ENCODE measurements at places on chromosomes 6 and 20.

DNA sequence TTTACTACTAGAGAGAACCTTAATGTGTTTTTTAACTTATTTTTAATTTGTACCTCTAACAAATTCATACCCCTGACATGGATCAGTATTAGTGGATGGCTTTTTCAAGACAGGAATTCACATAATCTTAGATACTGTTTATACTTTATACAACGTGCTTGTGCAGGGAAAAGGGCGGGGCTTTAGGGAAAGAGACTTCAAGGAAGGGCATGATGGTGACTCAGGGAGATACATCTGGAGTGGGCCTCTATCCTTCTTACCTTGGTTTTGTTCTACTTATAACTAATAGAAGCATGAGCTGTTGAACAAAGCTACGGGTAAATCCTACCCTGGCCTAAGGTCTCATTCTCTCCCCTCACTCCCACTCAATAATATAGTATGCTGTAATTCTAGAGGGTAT lies 160.8 kb downstream of the C6orf58 start:
- no peak for DNase-seq

DNA sequence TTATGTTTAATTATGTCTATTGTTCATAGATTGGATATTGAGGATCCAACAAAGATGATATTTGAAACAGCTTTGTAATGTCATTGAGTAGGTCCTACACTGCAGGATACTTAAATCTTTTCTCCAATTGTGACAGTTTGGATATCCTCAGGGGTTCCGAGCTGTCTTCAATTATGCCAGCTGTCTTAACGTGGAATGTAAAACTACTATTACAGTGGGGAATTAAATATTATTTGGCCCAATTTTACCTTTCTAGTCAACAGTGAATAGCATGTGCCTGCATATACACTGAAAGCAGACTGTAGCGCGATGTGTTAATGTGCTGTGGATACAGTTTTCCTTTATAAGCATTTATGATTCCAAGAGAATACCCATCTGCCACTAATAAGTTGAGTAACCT lies 156.9 kb downstream of the GRIK2 start:
- DNase-seq, result no peak

DNA sequence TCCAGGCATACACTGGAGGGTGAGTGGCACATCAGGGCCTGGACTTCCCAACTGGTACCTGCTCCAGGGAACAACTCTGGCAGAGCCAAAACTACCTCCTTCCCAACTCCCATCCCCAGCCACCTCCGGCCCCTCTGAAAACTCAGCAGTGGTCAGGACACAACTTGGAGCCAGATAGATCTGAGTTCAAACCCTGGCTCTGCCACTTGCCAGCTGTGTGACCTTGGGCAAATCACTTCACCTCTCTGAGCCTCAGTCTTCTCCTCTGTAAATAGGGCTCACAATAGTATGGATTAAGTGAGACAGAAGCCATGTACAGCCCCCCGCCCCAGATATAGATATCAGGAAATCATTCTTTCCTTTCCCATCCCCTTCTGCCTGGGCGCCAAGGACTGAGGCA lies 10.7 kb downstream of the AHCY start:
- no peak for DNase-seq

GRCh38 chr6:44762496-44762895 lies 375.0 kb downstream of the CDC5L start:
- no peak for DNase-seq

DNA sequence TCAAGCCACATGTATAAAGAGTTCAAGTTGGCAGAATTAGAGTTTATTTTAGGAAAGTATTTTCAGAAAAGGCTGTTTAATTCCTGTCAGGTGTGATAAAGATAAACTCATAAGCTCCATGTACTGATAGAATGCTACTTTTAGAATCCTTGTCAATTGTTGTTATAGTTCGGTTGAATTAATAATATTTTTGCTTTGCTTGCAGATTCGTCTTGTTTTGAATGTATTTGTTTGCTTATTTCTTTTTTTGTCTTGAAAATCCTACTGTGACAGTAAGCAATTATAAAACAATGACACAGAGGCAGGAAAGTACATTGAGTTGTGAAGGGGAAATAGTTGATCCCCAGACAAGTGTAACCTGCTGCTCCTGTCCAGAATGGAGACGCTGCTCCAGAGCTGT lies 333.9 kb upstream of the PLCB4 start:
- DNase-seq, result no peak

DNA sequence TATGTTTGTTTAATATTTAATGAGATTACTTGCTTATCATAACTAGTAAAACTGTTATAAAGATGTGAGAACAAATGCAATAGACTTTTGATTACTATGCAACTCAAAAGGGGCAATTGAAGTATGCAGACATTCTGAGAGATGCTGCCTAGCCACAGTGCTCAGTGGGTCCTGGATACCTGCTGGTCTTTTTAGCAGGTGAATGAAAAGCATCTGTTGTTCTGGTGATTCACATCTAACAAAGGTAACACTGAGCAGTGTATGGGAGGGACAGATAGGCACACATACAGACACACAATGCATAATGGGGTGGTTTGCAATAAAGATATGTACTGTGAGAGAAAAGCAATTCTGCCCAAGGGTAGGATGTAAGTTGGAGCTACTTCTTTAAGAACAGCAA lies 46.9 kb downstream of the OGFRL1 start:
- DNase-seq, result no peak

DNA sequence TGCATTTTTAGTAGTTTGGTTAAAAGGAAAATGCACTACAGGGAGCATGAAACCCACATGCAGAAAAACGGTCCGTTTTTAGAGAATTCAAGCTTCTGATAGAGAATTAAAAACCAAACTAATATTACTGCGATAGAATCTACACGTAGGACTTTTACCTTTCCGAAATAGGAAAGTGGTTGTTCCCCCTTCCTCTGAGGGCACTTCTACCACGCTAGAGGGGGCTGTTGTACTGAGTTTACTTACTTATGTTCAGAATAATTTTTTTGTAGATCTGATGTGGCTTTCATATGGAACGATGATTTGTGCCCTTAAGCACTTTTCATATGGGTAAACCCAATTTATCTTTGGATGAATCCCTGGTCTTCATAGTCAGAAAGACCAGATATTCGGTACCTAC lies 264.3 kb upstream of the PLN start:
- peak; percentile 44 for DNase-seq

DNA sequence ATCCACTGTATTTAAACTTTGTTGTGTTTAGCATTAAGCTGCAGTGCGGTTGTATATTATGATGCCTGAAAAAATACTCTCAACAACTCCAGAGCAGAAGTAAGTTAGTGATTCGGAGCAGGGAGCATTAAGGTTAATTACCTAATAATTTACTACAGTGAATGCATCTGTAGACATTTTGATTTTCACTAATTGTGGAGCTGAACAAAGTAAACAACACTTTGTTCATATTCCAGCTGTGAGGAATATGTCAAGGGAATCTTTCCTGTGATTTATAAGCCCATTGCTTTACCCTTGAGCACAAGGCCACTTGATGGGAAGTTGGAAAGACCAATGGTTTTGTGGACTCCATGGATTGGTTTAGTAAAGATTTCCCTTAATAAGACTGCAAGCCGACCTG lies 77.1 kb downstream of the CBLN4 start:
- no peak for DNase-seq

DNA sequence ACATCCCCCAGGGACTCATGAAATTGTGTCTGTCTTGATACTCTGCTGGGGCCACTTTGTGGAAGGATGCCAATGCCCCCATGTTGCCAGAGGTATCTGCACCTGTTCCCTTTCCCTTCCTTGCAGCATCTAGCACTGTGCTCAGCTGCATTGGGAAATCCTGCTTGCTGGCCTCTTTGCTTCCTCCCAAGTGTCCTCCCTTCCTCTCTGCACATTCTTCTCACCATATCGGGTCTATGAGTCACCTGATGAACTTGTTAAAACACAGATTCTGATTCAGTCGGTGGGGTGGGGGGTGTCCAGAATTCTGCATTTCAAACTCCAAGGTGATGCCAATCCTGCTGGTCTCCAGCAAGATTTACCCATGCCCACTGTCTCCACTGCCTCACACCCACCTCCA lies 467.8 kb downstream of the PTPRT start:
- DNase-seq, result no peak

GRCh38 chr20:11045412-11046175 lies 371.8 kb upstream of the JAG1 start:
- DNase-seq, result no peak

DNA sequence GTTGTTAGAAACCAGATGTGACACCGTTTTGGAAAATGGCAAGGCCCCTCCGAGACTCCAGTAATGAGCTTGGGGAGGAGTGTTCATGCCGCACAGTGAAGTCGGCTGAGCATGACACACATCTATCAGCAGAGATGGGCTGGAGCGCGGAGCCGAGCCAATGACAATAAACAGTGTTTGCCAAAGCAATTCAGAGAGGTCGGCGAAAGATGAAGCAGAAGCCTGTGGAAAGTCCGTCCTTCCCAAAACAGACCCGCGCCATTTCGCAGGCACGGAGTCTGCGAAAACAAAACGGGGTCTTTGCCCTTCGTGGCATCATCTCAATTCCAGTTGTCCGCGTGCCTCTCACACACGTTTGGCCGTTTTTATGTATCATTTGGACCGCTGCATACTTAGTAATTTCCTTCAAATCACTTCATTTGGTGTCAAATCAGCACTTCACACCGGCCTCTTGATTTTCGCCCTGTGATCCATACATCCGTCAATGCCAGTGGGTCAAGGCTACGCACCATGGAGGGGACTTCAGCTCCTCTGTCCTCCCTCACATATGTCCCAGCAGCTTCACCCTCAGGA lies 71.3 kb downstream of the SULF2 start:
- no peak for DNase-seq

DNA sequence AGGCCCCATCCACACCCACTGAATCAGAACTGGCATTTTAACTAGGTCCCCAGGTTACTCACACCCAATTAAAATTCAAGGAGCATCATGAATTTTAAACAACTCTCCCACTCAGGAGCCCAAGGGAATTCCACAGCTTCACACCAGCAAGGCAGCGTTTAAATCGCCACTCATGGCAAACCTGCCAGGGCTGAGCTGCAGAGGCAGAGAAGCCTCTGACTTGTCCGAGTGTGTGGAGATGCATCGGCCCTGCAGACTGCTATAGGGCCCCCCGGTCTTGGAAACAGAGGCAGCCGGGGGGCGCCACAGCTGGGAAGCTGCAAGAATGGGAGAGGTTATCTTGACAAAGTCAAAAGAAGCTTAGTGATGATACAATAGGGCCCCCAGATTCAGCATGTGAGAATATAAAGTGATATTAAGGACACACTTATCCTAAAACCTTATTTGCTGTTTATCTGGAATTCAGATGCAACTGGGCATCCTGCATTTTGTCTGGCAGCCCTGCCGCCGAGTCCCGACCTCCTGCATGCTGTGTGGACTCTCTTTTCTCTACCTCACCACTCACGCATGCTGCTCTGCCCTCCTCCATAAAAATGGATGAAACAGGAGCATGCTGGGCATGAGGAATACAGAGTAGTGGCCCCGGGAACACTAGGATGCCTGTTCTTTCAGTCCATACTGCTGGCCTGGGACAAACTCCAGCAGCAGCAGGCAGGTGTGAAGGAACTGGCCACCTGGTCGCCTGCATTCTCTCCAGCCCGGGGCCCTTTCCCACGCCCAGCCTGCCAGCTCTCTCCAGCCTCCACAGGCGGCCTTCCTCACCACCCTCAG lies 126.1 kb downstream of the PXDC1 start:
- no peak for DNase-seq

DNA sequence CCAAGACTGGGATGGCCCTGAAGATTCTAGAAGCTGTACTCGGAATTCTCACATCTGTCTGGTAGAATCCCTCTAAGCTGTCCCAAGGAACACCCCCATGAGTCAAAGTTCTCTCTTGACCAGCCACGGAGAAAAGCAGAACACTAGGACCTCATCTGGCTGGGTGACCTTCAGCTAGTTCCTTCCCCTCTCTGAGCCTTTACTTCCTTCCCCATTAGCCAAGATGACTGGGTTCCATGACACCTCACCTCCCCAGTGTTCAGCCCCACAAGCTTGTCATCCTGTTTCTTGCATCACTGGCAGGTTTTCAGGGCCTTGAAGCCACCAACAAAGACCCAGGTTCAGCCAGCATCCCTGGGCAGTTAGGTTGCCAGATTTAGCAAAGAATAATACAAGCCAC lies 47.8 kb downstream of the MAFB start:
- no peak for DNase-seq

- DNase-seq, result no peak
Observed at GRCh38 chr6:53333439-53334408, 15.0 kb downstream of the ELOVL5 start.

- no peak for DNase-seq
Observed at GRCh38 chr20:19699180-19699971, 58.7 kb upstream of the RIN2 start.

DNA sequence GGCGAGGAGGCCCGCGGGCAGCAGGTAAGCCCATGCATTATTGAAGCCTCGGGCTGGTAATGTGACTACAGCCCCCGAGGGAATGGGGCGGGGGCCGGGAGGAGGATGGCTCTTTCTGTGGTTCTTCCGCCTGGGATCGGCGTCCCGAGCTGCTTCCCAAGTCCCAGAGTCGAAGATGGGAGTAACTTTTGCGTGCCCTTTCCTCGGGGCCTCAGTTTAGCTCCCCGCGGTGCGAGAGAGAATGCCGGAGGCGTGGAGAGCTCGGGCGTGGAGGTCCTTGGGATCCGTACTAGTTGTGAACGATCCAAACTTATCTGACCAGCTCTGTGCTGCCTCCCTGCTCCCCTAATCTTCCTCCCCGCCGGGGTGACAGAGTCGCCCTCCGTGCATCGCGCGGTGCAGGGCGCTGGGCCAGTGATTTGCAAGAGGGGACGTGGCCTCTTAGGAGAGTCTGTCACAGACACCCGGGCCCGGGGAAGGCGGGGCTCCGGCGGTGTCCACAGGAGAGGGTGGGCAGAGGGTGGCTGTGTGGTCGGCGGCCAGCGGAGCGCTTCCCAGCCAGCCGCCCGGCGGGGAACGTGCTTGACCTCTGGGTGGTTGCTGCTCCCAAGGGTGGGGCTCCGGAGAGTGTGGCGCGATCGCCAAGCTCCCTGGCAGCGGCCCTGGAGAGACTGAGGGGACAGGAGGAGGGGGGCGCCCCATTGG lies 815 bp downstream of the UTRN start:
- DNase-seq, result peak; percentile 27

GRCh38 chr6:30821862-30822784 lies 62.2 kb upstream of the DDR1 start:
- no peak for DNase-seq

GRCh38 chr6:162596676-162597075 lies 130.9 kb downstream of the PRKN start:
- no peak for DNase-seq

Data from stimulated activated CD4-positive, alpha-beta T cell treated with anti-CD3 and anti-CD28 coated beads, Interleukin-12 subunit alpha, Interleukin-12 subunit beta, amount 100 ng/mL, for 48 hours (primary cell).